ENCODE measurements at places on chromosomes 6 and 20.

- DNase-seq, result no peak
These were observed 229.7 kb upstream of the MOCS1 start for GRCh38 chr6:40163924-40164323.

DNA sequence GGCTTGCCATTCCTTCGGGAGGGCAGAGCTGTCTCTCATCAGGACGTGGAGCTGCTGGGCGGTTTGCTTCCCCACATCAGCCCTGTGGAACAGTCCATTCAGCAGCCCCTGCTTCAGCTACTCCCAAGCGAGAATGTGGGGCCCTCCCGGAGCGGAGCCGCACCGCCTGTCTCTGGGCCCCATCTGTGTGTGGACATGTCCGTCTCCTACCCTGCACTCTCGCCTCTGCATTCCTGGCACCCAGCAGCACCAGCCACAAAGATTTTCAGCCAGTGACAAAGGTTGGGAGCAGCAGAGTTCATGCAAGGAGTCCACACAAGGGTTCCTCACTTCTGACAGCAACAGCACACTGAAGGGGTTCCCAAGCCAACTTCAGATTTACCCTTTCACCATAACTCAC lies 29.0 kb upstream of the SLC22A1 start:
- DNase-seq, result no peak

DNA sequence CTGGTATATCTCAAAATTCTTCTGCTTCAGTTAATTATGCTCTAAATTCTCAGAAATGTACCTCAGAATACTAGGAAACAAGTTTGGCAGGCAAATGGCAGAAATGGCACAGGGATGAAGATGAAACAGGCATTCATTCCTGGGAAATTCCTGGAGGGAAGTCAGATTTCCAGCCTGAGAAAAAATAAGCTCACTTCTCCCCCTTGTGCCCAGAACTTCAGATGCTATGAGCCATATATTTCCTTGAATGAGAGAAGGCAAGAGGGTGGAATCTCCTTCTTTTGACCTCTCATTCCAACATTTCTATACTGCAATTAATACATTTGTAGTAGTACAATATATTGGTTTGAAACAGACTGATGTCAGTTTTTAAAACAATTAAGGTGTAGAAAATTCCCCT lies 22.8 kb downstream of the RGS17 start:
- DNase-seq, result no peak

GRCh38 chr6:144140867-144141266 lies 9.4 kb upstream of the STX11 start:
- no peak for DNase-seq

DNA sequence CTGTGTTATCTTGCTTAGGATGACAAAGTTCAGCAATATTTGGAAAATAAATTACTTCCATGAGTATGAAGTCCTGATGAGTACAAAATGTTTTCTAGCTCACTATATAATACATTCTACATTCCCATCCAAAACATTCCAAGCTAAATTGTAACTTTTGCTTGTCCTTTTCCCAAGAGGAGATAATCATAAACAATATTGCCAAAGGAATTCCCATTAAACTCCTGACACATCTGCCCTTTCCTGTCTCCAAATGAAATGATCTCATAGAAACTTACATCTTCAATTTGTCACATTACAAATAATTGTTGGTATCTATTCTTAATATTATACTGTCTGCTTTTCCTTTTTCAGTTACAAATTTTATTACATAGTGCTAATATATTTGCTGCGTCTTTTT lies 20.4 kb upstream of the SENP6 start:
- DNase-seq, result no peak

DNA sequence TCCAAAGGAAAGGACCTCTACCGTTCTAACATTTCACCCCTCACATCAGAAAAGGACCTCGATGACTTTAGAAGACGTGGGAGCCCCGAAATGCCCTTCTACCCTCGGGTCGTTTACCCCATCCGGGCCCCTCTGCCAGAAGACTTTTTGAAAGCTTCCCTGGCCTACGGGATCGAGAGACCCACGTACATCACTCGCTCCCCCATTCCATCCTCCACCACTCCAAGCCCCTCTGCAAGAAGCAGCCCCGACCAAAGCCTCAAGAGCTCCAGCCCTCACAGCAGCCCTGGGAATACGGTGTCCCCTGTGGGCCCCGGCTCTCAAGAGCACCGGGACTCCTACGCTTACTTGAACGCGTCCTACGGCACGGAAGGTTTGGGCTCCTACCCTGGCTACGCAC lies 18.8 kb downstream of the PRDM1 start:
- no peak for DNase-seq

DNA sequence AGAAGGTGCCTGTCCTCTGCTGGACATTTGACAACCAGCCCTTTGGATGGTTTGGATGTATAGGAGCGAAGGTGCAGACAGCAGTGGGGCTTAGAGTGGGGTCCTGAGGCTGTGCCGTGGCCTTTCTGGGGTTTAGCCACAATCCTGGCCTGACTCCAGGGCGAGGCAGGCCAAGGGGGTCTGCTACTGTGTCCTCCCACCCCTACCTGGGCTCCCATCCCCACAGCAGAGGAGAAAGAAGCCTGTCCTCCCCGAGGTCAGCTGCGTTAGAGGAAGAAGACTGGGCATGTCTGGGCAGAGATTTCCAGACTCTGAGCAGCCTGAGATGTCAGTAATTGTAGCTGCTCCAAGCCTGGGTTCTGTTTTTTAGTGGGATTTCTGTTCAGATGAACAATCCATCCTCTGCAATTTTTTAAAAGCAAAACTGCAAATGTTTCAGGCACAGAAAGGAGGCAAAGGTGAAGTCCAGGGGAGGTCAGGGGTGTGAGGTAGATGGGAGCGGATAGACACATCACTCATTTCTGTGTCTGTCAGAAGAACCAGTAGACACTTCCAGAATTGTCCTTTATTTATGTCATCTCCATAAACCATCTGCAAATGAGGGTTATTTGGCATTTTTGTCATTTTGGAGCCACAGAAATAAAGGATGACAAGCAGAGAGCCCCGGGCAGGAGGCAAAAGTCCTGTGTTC lies 1.3 kb upstream of the CDKN1A start:
- DNase-seq, result no peak

DNA sequence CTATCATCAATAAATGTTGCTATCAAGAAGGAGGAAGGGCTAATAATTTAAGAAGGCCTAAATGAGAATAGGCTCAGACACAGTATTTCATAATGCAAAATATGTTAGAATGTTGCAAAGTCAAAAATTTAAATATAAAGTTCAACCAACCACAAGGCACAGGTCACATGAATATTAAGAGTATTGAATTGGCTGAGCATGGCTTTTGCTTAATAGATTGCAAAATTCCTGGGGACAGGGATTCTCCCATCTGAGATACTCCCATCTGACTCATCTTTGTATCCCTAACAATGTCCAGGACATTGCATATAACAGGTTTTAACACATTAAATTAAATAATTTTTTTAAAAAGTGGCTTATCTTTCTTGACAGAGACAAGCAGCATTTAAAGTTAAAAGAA lies 32.9 kb upstream of the UTRN start:
- DNase-seq, result no peak

- no peak for DNase-seq
These were observed 21.6 kb downstream of the CMTR1 start for GRCh38 chr6:37454420-37455140.

- DNase-seq, result no peak
These were observed 114.3 kb upstream of the CD93 start for GRCh38 chr20:23200413-23200812.

GRCh38 chr6:54308986-54309315 lies 710 bp downstream of the TINAG start:
- no peak for DNase-seq

GRCh38 chr6:3499603-3500002 lies 42.8 kb upstream of the SLC22A23 start:
- DNase-seq, result no peak

DNA sequence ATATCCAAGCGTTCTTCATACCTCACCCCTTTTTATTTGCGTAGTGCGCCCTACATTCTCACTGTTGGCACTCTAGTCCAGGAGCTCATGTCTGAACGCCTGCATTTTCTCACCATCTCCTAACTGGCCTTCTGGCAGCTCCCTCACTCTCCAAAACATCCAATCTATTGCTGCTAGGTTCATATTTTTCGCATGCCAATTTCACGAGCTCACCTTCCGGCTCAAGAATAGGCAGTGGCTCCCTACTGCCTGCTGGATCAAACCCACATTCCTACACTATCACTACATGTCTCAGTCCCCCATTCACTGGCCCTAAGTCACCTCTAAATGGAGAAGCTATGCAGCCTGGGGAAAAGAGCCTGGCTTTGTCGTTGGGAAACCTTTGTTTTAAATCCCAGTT lies 115.0 kb downstream of the IPCEF1 start:
- DNase-seq, result no peak

DNA sequence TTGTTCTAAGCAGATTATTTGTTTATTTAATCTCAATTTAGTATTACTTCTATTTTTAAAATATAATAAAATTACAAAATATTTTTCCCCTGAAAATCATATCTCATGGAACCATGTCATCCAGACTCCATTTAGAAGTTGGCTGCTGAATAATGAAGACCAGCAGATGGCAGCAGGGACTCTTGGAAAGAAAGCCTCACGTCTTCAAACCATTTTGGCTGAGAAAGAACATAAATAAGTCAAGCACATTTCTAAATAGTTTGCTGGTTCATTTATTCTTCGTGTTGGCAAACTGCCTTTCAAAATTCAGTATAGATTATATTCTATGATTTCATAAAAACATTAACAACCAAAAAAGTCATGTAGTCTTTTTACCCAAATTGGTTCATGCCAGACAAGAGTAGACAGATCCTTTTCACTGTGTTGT lies 71.7 kb downstream of the RCAN2 start:
- no peak for DNase-seq

DNA sequence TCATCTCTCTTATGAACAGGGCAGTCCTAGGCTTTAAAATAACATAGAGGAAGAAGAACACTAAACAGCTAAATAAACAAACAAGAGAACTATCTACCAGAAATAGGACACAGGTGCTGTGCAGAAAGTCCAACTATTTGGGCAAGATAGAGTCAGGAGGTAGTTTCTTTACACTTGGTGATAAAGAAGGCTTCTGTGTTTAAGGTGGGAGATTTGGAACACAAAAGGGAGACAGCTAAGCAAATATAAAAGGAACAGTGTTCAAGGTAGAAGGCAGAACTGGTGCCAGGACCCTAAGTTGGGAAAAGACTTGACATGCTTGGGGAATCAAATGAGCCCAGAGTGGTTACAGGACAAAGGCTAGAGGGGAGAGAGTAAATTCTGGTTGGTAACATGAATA lies 110.5 kb downstream of the MANEA start:
- no peak for DNase-seq

GRCh38 chr20:30167540-30167939 lies 1089.9 kb upstream of the DEFB115 start:
- DNase-seq, result no peak

DNA sequence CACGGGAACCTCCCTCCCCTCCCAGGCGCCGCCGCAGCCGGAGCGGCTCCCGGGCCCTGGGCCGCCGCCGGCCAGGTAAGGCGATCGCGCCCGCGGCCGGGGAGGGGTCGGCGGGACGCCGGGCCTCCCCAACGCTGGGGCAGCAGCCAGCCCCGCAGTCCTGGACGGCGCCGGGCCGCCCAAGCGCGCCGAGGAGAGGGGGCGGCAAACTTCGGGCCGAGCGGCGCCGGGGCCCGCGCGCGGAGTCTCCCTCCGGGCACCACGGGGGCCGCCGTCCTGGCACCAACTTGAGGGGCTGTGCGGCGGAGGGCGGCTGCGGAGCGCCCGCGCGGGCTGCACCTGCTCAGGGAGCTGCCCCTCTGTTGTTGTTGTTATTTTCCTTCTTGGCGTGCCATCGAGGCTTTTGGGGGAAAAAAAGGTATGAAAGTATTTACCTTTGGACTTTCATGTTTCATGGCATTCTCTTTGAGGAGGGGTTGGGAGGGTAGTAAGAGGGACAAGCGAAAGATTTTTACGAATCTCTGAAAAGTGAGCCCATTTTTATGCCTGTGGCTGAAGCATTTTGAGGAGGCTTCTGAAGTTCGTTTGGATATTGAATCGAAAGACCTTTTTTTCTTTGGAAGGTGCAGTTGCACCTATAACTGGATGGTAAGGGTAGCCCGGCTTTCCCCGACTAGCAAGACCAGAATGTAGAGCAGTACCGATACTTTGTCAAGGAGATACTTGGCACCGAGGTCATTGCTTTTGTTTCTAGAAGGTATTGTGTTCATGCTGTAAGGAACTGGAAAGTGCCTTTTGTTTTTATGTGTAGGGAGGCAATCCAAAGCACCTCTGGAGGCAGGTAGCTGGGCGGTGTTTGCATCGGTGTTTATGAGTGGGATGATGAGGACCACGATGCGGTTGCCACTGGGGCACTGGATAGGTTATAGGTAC lies at the start of gene RNF182:
Gene RNF182, plus strand, starts transcription at position 4 of the 933 bp plus-strand sequence. CDS start 52,168 bp downstream, outside the sequence.
- no peak for DNase-seq

- no peak for DNase-seq
These were observed 114.1 kb upstream of the SMLR1 start for GRCh38 chr6:130713144-130713543.

DNA sequence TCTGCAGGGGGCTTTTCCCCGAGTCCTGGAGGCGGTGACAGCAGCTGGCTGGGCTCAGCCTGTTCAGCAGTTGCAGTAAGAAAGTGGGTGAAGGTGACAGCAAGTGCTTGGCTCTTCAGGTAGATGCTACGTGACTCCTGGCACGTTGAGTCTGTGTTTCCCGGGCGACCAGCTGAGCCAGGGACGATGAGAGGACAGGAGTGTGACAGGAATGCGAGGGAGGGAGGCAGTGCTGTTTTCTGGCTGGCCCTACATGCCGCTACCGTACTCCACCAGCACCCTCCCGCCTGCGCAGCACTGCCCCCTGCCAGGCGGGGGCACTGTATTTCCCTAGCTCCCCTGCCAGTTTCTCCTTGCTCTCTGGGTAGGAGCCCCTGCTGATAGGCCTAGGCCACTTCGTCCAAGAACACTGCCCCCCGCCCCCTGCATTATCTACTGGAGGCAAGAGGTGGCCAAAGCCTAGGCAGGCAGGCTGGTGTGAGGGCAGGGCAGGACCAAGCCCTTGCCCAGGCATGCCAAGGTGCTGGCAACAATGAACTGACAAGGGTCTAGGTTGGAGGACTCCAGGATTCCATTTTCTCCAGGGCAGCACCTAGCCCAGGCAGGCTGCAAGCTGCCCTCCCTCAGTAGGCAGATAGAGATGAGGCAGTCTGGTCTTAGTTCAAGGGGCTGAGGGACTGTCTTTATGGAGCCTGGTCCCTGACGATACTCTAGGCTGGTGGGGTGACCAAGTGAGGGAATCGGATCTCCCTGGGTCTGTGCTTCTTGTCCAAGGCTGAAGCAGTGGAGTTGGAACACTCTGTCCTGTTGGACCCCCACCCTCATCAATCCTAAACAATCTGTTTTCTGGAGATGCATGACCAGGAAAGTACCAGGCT lies 19.2 kb downstream of the MRPS18A start:
- no peak for DNase-seq

- no peak for DNase-seq
These were observed 24.5 kb downstream of the KIF3B start for GRCh38 chr20:32301719-32302506.

- no peak for DNase-seq
These were observed 5.8 kb downstream of the HDGFL1 start for GRCh38 chr6:22575190-22575589.

DNA sequence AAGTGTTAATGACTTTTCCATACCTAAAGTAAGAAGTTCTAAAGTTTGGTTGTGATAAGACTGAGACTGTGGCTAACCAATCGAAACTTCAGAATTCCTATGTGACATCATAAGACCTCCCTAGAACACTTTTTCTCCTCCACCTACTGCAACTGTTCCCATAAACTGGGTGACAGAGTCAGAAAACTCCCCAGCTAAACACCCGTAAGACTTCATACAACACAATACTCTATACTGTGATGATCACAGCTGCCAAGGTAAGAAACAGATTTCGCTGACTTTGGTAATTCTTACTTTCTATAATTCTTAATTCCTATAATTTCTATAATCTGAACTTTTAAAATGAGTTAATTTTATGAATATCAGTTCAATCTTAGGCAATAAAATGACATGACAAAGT lies at the start of gene PLN:
Gene PLN, plus strand, starts transcription at position 161 of the 400 bp plus-strand sequence. CDS start 10,626 bp downstream, outside the sequence.
- no peak for DNase-seq

Measured in non-pigmented ciliary epithelial cell (primary cell).